PC-9 (cell line): ENCODE measurements at places on chromosomes 11 and 22. TPM values are rescaled to one million over a fixed set of nuclear protein-coding genes. Genes with fewer than 3 reads are reported as not detected.

ZNF280A gene
- not detected in 2 replicates for total RNA-seq

GRCh38 chr22:20012741-20013331 is 3.8 kb downstream of the ARVCF start:
- H3K36me3 ChIP-seq, result no peaks in the 10 kb centered on the region
- no peak for DNase-seq
- no peaks in the 10 kb centered on the region for H3K27me3 ChIP-seq
- no peak overlapping the region for H3K27ac ChIP-seq
- H3K4me3 ChIP-seq, result no peak overlapping the region

GRCh38 chr22:44103735-44104480 is 76.8 kb upstream of the PARVG start:
- H3K27me3 ChIP-seq, result no peaks in the 10 kb centered on the region
- no peak for DNase-seq
- H3K4me3 ChIP-seq, result no peak overlapping the region
- H3K36me3 ChIP-seq, result no peaks in the 10 kb centered on the region
- H3K4me1 ChIP-seq, result no peaks in the 10 kb centered on the region

DNA sequence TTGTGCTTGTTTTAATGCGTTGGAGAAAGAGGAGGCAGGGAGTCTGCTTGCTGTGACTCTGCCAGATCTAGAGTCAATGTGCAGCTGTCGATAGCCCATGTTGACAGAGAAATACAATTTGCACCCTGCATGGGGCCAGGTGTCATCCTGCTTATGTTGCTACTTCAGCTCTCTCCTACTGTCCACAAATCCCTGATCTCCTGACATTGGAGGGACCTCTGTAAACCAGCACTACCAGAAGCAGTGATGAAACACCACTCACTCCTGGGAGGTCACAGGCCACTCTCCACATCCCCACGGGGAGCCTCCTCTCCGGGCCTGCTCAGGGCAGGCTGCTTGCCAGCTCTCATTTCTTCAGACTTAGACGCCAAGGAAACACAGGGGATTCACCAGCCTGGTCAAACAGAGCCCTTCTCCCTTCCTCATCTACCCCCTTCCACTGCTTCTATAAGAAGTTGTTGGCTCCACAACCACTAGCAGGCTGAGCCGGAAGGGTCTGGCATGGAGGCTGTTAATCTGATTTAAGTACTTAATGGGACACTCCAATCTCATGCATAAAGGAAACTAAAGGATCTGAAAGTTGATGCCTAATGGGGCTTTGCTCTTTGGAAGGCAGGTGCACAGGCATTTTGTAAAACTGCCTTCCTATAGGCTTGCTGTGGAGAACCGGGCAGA is 29.9 kb upstream of the CSNK2A3 start:
- H3K27me3 ChIP-seq, result peaks cover 7% of the 10 kb centered on the region; the same call in 1 of the 2 replicates
- no peak overlapping the region for H3K27ac ChIP-seq
- no peak for DNase-seq

RAPSN gene
- 5.4 and 7.3 TPM in 2 replicates for total RNA-seq

DNA sequence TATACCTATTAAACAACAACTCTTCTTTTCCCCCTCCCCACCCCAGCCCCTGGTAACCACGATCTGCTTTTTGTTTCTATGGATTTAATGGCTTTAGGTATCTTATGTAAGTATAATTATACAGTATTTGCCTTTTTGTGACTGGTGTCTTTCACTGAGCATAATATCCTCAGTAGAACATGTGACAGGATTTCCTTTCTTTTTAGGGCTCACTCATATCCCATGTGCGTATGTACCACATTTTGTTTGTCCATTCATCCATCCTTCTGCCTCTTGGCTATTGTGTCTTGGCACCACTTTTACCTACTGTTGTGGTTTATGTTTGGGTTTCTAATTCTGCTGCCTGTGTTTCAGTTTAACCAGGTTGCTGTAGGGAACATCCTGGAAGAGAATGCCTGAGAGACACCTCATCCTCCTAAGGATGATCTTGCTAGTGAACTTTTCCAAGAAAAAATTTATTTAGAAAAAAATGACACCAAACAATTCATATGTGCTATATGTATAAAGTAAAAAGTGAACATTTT is 77.6 kb upstream of the SESN3 start:
- no peaks in the 10 kb centered on the region for H3K4me1 ChIP-seq
- peaks cover 3% of the 10 kb centered on the region; the same call in 1 of the 2 replicates for H3K27me3 ChIP-seq
- no peak overlapping the region for H3K27ac ChIP-seq
- no peak overlapping the region for H3K4me3 ChIP-seq
- no peaks in the 10 kb centered on the region for H3K36me3 ChIP-seq

NXPE4 gene
- not detected in 2 replicates for total RNA-seq

DNA sequence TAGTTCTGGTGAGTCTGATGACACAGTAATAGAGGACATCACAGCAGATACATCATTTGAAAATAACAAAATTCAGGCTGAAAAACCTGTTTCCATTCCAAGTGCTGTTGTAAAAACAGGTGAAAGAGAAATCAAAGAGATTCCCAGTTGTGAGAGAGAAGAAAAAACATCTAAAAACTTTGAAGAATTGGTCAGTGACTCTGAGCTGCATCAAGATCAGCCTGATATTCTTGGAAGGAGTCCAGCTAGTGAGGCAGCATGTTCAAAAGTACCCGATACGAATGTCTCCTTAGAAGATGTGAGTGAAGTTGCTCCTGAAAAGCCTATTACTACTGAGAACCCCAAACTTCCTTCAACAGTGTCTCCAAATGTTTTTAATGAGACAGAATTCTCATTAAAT is 38.7 kb downstream of the RTN3 start:
- H3K27me3 ChIP-seq, result no peaks in the 10 kb centered on the region
- H3K36me3 ChIP-seq, result no peaks in the 10 kb centered on the region; the same call in none of the 2 replicates
- H3K4me1 ChIP-seq, result 0 out of 2 replicates have a peak, but pooled peaks cover 4% of the 10 kb centered on the region
- H3K27ac ChIP-seq, result no peak overlapping the region
- no peak for DNase-seq

OR8G1 gene
- not detected in 2 replicates for total RNA-seq

GRCh38 chr11:87215236-87215635 is 177.5 kb downstream of the TMEM135 start:
- H3K27me3 ChIP-seq, result no peaks in the 10 kb centered on the region
- no peak overlapping the region for H3K4me3 ChIP-seq
- DNase-seq, result no peak

ALG12 gene
- 16.8 and 19.2 TPM in 2 replicates for total RNA-seq

GRCh38 chr11:4804280-4804679 is at the start of gene OR52R1:
TSS of gene OR52R1 (minus strand) at chr11:4804380. CDS start at chr11:4804380, 0 bp downstream.
- no peaks in the 10 kb centered on the region for H3K36me3 ChIP-seq
- no peaks in the 10 kb centered on the region for H3K4me1 ChIP-seq
- no peak for DNase-seq

RFPL2 gene
- total RNA-seq, result not detected in 2 replicates
